Cardiac septum (tissue), 1 donor: ENCODE measurements at places on chromosomes 13 and 19.
A peak's percentile ranks its signal among the peaks of the same experiment; 100 is the strongest.

- DNase-seq: no peak
These were observed 370.5 kb upstream of the ZNF507 start for GRCh38 chr19:31974941-31975340.

DNA sequence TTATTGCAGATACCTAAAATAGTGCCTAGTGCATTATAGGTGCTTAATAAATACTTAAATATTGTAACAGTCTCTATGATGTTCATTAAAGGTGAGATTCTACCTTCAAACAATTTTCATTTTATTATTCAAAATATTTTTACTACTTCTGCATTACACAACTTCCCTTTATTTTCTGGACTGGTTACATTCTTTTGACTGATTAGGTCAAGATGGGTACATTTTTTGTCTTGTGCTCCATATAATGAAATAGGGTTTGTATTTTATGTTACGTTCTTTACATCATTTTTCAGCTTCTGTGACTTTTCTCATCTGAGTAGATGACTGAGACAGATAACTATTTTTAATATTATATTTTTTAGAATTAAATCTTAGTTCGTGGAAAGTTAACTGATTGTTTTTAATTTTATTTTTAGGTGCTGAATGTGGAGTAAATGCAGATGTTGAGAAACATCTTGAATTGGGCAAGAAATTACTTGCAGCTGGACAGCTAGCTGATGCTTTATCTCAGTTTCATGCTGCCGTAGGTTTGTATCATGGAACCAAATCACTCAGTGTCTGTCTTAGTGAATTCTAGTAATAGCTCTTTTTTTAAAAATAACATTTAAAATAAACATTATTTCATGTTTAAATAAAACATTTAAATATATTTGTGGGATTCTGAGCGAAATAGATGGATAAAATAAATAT is 32.0 kb downstream of the DNAJC3 start:
- no peak for DNase-seq

DNA sequence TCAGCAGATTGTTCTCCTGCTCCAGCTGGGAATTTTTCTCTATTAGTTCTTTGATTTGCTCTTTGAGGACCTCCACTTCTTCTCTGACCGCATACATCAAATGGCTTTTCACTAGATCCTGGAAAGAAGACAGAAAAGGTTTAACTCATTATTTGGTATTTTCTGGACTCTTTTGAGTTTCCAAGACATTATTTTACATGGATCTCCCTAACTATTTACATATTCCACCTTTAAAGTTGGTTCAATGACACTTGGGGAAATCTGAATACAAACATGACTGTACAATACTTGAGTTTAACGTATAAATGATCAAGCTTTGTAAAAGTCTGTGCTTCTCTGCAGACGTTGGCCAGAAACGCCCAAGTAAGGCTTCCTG is 61.1 kb downstream of the SERP2 start:
- no peak for DNase-seq

GRCh38 chr19:17116996-17117702 is 41.6 kb downstream of the MYO9B start:
- DNase-seq: no peak

- DNase-seq: no peak
These were observed 14.2 kb upstream of the ZNF91 start for GRCh38 chr19:23409392-23410048.

- DNase-seq: no peak
These were observed 44.8 kb upstream of the SERTM1 start for GRCh38 chr13:36629057-36629385.

- no peak for DNase-seq
These were observed 588 bp downstream of the DNASE2 start for GRCh38 chr19:12880551-12881171.

DNA sequence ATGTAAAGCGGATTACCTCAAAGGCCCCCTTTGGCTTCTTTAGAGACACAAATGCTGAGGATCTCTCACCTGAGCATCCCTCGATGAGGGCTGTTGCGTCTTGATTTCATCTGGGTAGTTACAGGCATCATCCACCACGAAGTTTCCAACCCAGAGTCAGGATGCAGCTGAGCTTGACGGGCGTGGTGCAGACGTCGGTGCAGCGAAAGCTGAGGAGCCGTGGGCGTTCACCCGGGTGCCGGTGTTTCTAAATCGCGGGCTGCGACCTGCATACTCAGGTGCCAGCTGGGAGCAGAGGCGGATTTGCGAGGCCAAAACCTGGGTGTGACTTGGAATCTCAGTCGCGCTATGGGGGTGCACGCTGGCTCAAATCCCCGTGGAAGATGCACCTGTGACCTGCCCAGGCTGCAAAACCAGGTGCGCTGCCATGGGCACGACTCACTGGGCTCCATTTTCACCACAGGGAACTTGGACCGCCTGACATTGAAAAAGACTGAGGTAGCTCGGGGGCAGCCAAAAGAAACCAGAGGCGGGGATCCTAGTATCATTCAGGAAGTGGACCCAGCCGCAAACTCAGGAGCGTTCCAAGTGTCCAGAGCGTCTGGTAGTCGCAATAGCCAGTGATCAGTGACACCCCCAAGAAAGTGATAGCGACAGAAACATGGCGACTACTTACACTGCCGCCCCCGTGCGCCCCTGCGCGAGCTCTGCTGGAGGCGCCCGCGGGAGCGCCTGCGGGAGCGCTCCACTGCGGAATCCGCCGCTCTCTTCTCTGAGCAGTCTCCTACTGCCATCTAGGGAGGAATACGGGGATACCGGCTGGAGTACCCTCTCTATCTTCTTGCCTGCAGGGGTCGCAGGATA is 36.4 kb upstream of the IGFL4 start:
- DNase-seq: no peak

DNA sequence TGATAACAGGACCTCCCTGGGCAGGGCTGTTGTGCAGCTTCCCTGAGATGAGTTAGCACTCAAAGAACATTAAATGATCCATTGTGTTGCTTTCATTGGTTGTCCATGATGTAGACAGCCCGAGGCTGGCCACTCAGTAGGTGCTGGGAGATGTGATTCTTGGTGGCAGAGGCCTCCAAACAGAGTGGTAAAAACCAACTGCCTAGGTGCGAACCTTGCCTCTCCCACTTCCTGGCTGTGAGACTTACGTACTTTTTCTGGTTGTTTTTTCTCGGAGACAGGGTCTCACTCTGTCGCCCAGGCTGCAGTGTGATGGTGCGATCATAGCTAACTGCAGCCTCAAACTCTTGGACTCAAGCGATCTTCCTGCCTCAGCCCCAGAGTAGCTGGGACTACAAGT is 6.2 kb downstream of the SARS2 start:
- DNase-seq: no peak

DNA sequence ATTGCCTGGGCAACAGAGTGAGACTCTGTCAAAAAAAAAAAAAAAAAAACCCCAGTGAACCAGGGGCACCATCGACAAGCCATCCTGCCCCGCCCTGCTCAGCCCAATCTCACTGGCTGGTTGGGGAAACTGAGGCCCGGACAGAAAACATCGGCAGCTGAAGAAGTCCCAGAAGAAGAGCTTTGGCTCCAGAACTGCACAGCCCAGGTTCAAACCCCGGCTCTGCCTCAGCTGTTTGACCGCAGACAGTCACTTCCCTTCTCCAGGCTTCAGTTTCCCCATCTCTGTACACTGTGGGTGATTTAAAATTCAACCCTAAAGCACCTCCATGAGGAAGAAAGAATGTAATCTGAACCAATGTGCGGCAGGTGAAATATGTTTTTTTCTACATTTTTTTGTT is 9.4 kb upstream of the SEMA6B start:
- no peak for DNase-seq

DNA sequence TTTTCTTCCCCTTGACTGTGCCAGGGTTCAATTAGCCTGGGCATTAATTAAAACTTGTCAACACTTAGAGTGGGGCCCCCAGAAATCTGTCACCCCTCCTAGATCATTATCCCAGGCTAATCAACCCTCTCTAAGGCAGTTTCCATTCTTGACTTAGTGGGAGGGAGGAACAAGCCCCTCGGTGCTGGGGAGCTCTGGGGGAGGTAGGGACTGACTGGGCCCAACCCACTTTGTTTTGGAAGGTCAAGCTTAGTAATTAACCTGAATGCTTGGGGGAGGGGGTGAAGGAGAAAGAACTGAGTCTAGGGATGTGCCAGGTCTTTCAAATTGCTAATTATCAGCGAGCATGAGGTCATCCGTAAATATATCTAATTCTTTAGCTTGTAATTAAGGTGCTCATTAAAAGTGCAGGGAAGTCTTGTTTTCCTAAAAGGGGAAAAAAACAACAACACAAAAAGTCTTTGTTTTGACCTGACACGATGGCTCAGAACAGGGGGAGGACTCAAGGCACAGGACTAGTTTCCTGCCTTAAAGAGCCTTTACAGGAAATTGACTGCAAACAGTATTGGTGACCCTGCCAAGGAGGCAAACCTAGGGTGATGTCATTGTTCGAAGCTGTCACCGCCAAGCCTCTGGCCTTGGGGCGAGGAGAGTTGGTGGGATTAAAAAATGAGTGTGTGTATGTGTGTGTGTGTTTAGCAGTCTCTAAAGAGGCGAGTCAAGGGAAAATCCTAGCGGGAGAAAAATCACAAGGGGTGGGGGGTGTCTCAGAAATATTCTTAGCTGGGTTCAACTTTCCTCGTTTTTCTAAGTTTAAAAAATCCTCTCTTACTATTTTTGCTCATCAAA is 19.4 kb downstream of the ACTN4 start:
- no peak for DNase-seq

GRCh38 chr13:85694992-85695391 is 104.2 kb downstream of the SLITRK6 start:
- DNase-seq: no peak

DNA sequence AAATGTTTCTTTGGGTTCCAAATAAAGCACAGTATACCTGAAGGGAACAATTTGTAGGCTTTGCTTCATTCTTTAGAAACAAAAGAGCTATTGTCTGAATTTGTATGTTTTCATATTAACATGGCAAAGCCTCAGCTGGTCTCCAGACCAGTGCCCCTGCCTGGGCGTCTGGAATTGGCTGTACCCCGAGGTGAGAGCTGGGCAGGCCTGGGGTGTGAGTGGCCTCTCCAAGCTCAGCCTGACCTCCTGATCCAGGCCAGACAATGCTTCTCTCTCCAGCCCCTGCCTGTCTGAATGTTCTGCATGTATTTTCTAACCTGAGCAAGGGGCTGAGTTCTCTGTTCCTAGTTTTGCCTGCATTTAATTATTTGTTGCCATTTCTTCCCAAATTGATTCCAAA is 66.3 kb upstream of the MCF2L start:
- peak; percentile 38 for DNase-seq

GRCh38 chr19:29491995-29492577 is 33.7 kb upstream of the VSTM2B start:
- no peak for DNase-seq

GRCh38 chr13:113077566-113077952 is 28.0 kb upstream of the F7 start:
- no peak for DNase-seq

DNA sequence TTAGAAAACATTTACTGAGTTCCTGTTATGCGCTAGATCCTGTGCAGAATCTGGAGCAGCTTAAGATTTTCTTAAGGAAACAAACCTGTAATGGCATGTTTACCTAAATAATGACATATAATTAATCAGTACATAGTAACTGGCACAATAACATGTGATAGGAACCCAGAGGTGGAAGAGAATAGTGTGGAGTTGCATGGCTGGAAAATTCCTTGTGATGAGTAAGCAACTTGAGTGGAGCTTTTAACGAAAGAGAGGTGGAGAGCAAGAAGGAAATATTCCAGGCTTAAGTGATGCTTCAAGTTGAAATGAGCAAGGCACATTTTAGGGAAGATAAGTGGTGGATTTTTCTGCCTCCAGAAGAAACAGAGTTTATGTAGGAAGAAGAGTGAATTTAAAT is 9.2 kb upstream of the GPC5 start:
- no peak for DNase-seq

- DNase-seq: no peak
These were observed 473 bp upstream of the SCN1B start for GRCh38 chr19:35029737-35030256.

- no peak for DNase-seq
These were observed 237.6 kb downstream of the DNAJC15 start for GRCh38 chr13:43260999-43261398.

DNA sequence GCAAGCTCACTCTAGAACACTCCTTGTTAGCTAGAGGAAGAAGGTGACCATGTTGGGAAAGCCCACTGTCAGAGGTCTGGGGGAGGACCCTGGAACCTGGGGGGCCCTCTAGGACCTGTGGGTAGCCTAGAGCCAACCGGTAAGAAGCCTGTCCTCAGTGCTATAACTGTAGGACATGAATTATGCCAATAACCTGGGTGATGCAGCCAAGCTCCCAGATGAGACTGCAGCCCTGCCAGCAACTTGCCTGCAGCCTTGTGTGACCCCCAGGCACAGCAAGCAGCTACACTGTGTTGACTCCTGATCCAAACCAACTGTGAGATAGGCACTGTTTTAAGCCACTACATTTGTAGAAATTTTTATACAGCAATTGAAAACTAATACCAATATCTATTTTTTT is 122.3 kb downstream of the MIPEP start:
- no peak for DNase-seq

- no peak for DNase-seq
These were observed 341.2 kb upstream of the DACH1 start for GRCh38 chr13:72208112-72208645.

DNA sequence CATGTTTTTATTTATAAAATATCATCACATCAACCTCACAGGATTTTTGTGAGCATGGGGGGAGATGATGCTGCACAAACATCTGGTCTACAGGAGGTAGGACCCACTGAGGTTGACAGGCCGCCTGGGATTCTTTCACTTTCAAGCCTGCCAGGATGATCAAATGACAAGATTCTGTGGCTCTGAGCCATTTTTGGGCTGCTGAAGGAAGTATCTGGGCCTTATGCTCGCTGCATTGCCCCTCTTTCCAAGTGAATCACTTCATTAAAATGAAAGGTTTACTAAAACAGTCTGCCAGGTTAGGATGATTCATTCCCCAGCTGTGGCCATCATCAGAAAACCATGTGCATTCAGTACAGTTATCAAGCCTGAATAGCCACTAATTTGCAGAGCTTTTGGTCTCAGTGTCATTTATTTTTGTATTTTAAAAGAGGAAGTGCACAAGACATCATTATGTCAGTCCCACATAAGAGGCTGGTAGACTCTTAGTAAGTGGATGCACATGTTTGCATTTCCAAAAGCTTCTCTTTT is 34.4 kb downstream of the STARD13 start:
- DNase-seq: no peak

DNA sequence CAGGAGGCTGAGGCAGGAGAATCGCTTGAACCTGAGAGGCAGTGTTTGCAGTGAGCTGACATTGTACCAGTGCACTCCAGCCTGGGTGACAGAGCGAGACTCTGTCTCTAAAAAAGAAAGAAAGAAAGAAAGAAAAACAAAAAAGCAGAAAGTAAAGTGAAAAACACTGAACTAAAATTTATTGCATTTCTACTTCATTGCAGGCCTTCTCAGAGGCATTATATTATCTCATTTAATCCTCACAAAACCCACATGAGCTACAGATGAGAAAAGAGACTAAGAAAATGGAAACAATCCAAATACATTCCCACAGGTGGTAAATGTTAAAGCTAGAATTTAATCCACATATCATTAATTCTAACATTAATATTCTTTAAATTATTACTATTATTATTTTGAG is 147.2 kb upstream of the FREM2 start:
- no peak for DNase-seq

- DNase-seq: no peak
These were observed 1831.2 kb downstream of the OLFM4 start for GRCh38 chr13:54859827-54860226.
